ENCODE measurements at places on chromosomes 7 and 10.

DNA sequence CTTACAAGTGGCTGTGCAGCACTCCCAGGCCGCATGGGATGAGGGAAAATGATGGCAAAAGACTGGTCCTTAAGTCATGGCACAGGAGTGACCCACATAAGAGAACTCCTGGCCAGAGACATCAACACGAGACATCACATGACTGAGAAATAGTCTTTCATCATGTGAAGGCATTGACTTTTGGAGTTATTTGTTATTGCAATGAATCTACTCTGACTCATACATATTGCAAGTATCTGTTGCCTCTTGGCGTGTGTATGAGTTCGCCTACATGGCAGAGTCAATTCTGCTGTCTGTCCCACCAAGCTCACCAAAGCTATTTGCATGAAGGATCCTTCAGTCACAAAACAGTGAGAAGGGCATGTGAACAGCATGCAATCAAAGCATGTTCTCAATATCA lies 59.7 kb upstream of the HABP2 start:
- DNase-seq, result no peak

DNA sequence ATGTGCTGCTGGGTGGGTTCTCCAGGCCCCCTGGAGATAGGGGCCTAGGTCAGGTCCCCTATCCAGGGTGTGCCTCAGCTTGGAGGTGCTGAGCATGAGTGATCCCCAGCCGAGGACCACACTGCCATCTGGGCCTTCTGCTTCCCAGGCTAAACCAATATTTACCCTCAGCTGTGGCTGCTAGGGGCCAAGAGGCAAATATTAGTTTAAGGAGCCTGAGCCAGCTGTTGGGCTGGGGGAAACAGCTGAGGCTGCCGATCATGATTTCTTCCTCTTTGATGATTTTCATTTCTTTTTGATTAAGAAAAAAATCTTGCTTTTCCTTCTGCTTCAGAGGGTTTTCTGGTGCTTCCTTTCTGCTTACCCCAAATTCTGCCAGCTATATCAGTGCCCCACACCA lies 83.4 kb downstream of the NEURL1 start:
- DNase-seq, result no peak

DNA sequence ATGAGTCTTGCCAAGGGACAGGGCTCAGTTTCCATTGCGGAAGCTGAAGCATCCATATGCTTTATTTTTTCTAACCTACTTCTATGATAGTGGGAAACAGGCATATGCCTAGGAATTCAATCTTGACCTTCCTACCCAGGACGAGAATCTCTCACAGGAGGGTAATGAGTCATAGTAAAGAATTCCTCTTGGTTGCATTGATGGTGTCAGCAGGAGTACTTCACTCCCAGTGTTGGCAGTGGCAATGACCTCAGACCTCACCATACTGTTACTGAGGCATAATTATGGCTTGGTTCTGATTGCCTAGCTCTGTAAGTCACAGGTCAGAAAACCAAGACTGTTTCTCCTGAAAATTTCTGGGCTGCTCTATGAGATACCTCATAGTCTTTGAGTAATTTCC lies 552.9 kb downstream of the ARL4A start:
- DNase-seq, result peak; percentile 0

- DNase-seq, result no peak
Observed at GRCh38 chr7:26696978-26697377, 167.4 kb downstream of the SKAP2 start.

DNA sequence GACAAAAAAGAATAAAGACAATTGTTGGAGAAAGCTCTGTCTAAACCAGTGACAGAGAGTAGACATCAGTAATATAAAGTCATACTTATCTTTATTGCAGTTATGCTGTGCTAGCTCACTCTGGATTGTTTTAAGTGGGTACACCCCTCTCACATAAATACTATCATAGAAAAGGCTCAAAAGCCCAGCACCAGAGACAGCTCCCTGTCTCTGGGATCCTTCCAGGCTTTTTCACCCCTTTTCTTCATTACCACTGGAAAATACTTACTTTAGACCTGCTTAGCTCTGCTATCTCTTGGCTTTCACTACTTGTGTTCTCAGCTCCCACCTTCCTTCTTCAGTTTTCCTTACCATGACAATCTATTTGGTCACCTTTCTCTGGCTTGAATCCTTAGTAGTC lies 259.1 kb upstream of the MINDY3 start:
- no peak for DNase-seq

DNA sequence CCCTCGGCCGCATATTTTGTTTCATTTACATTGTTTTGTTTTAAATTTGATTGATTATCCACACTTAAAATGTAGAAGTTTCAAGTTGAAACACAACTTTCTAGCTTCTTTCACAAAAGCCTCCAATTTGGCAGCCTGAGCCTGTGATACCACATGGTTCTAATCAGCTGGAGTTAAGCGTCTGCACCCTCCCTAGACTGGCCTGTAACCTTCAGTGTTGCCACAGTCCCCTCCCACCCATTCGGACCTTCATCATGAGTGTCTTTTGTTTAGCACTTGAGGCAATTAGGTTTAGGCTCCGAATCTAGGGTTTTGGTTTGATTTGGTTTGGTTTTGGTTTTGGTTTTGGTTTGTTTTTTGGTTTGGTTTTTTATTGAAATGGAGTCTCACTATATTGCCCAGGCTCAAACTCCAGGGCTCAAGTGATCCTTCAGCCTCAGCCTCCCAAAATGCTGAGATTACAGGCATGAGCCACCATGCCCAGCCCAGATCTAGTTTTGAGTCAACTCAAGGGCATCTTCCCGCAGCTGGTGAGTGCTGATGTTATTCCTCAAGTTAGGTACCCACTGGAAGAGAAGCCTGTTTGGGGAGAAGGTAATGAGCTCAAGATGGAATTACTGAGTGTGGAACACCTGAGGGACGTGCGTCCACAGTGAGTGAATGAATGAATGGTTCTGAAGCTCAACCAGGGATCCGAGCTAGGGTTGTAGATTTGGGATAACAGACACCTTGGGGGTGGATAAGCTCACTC lies 201.4 kb downstream of the HECW1 start:
- DNase-seq, result no peak

DNA sequence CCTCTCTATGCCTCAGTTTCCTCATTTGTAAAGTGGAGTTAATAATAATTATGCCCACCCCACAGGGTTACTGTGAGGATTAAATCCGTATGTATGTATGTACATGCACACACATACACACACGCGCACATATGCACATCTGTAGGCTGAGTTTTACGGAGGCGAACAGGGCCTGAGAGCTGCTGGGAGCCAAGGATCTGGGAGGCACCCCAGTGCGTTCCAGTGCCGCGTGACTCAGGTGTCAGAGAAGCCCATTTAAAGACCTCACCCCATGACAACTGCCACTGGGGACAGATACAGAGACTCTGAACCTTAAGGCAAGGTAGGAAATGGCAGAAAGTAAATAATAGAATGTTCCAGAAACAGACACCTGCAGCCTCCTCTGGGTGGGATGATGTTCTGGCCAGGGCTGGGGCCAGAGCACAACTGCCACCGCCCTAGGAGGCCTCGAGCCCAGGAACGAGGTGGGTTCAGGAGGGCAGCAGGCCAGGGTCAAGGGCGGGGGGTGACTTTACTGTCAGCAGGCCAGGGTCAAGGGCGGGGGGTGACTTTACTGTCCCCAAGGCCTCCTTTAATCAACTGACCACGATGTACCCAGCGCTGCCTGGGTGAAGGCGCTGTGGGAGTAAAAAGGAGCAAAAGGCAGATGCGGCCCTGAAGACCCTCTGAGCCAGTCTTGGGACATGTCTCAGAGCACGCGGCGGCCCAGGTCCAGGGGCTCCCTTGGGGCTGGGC lies 54.9 kb downstream of the PRKAG2 start:
- no peak for DNase-seq

DNA sequence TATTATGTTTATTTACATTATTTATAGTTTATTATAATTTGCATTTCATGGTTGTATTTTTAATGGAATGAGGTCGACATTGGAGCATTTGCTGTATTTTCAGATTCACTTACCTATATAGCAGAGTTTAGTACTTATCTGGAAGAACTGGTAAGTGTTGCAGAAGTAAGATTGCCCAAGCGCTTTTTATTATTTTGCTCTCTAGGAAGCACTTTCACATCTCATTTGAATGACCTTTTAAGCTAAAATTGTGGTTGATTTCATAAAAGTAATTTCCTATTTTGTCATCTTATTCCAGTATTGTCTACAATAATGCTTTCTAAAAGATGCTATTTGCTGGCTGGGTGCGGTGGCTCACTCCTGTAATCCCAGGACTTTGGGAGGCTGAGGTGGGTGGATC lies 28.6 kb downstream of the SEC61A2 start:
- no peak for DNase-seq

DNA sequence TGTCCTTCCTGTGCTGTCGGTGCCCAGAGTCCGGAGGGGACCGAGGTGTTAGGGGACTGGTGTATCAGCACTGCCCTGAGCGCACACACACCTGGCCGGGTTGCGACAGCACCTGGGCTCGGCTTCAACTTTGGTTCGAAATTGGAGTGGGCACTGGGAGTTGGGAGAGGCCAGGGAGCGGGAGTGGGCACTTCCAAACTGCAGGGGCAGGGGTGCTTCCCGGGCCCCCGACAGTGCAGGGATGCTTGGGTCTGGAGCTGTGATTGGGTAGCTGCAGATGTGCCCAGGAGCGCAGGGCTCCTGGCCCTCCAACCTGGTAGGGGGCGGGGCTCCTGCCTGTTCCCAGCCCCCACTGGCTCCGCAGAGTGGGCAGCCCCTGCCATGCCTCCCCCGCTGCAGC lies 7.7 kb downstream of the BBS9 start:
- DNase-seq, result no peak

- DNase-seq, result no peak
Observed at GRCh38 chr7:45048748-45049147, 40.0 kb downstream of the NACAD start.

GRCh38 chr10:87852089-87852488 lies 11.2 kb downstream of the KLLN start:
- DNase-seq, result no peak

DNA sequence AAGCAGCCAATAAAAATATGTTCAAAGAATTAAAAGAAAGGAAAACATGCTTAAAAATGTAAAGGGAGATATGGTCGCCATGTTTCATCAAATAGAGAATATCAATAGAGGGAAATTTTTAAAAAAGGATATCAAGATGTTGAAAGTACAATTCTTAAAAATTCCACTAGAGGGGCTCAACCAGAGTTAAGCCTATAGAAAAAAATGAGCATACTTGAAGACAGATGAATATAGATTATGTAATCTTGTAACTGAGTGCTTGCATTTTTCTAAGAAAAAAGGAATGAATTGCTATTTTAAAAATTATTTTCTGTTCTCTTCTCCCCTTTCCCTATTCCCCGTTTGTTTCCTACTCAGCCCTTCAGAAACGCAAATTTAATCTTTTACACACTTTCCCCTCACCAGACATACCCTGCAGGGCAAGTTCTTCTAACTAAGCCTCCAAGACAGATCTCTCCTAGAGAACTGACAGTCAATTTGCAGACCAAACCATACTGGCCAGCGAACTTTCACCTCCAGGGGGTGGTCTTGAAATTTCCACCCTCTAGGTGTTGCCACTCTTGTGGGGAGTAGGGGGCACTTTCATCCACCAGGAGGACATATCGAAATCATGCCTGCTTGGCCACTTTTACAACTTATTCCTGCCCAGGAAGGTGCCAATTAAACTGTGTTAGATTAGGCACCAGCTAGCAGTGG lies 67.7 kb downstream of the NSUN6 start:
- DNase-seq, result no peak

DNA sequence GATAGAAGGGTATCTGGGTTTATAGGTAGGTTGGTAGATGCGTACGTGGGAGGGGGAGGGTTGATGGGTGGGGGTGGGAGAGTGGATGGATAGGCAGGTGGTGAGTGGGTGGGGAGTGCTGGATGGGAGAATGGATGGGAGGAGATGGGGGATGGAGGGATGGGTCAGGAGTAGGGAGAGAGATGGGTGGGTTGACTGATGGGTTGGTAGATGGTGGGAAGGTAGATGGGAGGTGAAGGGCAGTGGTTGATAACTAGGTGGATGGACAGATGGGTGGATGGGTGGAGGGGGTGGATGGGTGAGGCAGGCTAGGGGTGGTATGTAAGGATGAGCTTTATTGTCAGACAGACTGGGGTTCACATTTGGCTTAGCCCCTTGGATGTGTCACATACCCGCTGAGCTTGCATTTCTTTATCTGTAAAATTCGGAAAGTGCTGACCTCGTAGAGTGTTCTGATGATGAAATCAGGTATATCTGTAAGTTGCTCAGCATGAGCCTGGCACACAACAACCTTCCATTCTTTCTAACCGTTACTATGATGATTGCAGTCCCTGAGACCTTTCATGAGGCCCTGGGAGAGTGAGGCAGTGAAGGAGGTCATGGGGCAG lies 34.3 kb downstream of the SLIT1 start:
- no peak for DNase-seq

- DNase-seq, result no peak
Observed at GRCh38 chr7:50393547-50394252, 56.5 kb downstream of the FIGNL1 start.

- DNase-seq, result no peak
Observed at GRCh38 chr7:20316706-20317105, 14.0 kb upstream of the ITGB8 start.

DNA sequence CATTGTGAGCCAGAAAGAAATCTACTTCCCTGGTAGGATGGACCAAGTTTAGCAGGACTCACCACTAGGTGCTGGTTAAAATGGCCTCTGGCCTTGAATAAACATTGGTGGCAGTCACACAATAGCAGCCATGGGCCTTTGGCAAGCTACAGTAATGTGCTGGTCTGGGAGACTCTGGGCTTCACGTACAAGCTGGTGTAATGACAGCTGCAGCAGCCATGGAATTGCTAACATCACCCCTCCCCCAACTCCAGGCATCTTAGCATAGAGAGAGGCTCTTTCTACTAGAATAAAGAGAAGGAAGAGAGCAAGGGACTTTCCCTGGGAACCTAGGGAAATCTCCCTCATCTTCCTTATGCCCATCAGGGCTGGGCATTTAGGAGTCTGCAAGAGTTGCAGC lies 205.1 kb upstream of the SEMA3A start:
- DNase-seq, result no peak

DNA sequence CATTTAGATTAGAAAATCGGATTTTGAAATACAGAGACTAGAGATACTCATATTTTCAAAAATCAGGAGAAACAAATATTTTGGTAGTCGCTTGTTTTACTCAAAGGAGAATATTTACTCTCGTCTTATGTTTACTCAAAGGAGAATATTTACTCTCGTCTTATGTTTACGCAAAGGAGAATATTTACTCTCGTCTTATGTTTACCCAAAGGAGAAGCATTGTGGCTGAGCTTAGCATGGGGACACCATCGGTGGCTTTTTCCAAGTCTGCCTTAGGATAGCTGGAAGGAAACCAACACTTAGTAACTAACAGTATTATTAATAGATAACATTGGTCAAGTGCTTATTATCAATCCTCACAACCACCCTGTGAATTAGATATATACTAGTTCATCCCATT lies 71.8 kb downstream of the SNX10 start:
- no peak for DNase-seq

DNA sequence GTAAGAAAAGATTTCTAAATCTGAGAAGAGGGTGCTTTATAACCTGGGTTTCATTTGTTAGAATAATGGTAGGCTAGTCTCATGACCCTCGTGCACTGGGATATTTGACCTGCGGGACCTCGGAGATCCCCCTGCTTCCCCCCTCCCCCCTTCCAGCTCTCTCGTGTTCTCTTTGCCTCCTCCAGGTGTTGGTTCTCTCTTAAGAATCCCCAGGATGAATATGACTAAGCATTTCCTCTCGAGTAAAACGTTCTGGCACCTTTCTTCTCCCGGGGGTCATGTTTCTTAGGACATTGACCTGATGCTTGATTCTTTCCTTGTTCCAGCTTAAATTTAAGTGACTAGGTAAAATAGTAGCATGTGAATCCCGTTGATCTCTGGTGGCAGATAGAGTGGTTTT lies 71.2 kb downstream of the SHH start:
- DNase-seq, result no peak
